ENCODE measurements at places on chromosomes 1 and 21.

DNA sequence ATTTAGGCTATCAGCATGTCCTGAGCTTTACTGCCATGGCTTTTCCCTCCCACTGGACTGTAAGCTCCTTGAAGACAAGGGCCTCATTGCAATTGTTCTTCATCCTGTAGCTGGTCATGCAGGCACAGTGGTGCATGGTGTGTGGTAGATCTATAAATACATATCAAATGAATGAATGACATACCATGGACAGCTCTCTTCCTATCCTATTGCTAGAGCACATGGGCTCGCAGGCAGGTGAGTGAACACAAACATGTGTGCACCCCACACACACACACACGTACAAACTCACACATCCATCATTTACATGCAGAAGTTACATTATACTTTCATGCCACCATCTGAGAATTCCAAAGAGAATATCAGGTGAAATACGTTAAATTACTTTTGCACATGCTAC is 172.9 kb upstream of the RUNX1 start:
- no peak for DNase-seq

DNA sequence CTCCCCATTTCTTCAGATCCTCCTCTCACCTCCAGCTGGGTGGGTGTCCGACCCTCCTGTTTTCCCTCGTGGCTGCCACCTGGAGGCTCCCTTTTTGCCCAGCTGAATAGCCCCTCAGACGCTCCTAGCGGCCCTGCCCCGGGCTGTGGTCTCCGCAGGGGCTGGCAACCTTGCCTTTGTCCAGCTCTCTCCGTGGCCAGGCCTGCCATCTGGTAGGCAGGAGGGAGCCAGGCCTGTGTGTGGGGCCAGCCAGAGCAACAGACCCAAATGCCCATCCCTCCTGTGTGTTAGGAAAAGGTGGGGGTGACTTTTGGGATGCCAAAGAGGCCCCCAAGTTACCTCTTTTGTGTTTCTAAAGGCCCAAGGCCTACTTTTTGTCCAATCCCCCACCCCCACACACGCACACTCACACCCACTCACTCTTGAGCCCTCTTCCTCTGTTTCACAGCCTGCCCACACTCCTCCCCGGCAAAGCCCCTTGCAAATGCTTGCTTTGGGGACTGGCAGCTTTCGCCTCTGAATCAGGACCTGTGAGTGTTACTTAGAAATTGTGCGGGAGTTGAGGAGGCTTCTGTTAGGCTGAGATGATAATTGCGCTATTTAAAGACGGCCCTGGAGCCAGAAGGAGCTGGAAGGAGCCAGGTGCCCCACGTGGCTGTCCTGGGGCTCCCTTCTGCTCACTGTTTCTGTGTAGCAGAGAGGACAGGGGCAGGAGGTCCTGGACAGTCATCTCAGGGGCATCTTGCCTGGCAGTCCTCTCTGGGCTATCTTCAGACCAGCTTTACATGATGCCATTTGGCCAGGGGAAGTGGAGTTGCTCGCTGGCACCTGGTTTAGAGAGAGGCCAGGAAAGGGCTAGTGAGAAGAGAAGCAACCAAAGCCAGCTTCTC is 9.1 kb downstream of the PPFIA4 start:
- DNase-seq: no peak

- DNase-seq: no peak
Measured at GRCh38 chr1:37393173-37394120, 80.9 kb upstream of the ZC3H12A start.

- no peak for DNase-seq
Measured at GRCh38 chr1:179082999-179083335, 1.1 kb downstream of the TOR3A start.

DNA sequence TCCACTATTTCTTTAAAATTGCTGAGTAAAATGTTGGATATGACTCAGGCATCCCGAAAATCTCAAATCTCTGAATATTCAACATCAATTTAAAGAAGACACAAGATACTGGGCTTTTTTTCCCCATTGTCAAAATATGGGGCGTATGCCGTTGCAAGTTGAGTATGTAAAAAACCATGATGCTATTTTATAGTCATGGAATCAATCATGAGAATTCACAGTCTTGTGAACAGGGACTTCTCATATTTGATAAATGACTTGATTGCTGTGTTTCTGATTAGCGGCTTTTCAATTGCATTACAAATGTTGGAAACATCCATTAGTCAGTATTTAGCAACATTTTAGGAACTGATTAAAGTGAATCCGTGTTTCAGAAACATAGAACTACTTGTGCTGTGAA is 45.3 kb downstream of the SETD4 start:
- no peak for DNase-seq

DNA sequence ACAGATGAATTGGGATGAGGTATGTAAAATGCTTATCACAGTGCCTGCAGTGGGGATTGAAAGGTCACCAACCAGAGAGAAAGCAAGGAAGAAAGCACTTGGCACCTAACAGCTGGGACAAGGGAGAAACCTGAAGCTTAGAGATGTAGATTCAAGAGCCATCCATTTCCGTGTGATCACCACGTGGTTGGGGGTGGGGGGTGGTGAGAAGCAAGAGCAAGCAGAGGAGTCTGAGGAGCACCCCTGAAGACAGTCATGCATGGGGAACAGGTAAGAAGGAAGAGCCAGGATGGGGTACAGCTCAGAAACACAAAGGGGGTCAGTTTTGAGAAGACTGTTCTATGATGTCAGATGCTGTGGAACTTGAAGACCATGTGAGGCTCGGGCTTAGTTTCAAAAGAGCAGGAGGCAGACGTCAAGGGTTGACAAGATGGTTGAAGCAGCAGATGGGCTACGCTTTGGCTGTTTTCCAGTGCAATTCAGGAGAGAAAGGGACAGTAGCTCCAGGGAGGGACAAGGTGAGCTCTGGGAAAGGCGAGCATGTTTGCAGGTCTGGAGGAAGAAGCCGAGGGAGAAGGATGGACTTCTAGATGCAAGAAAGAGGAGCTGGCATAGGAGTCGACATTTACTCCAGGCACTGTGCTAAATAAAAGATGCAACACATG is 17.4 kb downstream of the KANK4 start:
- DNase-seq: no peak

DNA sequence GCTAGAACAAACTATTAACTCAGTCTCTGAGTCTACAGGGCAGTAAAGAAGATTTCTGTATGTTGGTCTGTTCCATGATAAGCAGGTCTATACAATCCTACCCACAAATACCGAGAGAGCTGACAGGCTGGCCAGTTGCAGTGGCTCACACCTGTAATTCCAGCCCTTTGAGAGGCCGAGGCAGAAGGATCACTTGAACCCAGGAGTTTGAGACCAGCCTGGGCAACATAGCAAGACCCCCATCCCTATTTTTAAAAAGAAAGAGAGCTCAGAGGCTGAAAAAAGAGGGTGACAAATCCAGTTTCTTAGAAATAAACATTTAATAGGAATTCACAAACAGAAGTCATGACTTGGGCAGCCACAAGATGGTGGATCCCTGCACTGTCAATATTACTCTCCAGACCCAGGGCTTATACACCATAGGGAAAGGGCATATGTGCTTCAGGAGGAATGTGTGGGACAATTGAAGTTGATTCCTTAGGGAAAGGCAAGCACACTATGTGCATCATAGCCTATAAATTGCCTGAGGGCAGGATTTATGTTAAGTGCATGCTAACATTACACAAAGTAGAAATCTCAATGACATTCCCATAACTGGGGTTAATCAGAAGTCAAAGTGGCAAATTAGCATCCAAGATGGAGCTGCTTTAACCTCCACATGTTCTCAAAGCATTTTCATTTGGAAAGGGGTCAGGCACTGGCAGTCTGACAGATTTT is 66.8 kb downstream of the SLC16A1 start:
- no peak for DNase-seq

- no peak for DNase-seq
Measured at GRCh38 chr1:163761898-163762297, 440.1 kb downstream of the NUF2 start.

- no peak for DNase-seq
Measured at GRCh38 chr1:236407059-236407458, 13.0 kb downstream of the EDARADD start.

DNA sequence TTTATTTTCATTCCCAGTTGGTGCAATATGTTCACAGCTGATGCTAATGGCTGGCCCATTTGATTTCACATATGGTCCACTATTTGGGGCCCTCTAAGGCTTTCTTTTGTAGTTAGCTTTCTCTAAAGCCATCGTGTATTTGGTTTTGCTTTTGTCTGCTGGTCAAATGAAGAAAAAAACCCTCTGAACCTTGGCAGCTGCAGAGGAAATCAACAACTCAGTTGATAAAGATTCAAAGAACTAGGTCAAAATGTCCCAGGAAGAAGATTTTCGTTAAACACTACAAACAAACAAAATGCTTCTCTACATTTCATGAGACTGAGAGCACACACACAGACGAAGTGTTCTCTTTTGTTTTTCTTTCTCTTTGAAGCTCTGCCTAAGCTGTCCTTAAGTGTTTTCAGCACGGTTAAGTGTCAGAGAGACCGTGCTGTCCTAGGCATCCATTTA is 655.0 kb downstream of the RWDD3 start:
- no peak for DNase-seq

DNA sequence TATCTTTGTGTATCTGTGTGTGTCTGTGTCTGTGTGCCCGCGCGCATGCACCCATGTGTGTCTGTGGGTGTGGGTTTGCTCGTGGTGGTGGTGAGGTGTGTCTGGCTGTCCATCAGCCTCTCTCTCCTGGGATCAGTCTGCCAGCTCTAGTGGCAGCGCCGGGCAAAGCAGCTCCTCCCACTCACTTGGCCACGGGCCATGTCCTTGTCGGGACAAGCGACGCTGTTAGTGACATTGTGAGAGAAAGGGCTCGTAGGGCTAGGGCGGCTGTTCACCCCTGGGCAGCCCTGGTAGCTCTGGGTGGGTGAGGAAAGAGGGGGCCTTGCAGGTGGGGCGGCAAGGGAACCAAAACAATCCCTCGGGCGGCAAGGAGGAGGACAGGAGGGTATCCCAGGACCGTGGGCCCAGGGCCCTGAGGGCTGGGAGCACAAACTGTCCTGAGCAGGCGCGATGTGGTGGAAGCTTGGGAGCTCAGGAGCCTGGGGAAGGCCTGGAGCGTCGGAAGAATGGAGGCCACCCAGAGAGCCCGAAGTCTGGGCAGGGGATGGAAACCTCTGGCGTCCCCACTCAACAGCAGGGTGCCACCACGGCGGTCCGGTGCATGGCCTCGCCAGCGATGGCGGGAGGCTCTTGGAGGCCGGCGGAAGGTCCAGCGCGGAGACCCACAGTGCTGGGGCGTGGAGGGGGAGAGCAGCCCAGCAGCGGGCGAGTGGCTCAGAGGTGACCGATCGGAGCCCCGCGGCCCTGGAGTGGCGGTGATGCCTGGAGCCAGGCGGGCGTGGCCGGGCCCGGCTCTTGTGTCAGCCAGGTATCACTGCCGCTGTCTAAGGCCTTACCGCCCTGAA is 140.5 kb downstream of the LIPI start:
- no peak for DNase-seq

DNA sequence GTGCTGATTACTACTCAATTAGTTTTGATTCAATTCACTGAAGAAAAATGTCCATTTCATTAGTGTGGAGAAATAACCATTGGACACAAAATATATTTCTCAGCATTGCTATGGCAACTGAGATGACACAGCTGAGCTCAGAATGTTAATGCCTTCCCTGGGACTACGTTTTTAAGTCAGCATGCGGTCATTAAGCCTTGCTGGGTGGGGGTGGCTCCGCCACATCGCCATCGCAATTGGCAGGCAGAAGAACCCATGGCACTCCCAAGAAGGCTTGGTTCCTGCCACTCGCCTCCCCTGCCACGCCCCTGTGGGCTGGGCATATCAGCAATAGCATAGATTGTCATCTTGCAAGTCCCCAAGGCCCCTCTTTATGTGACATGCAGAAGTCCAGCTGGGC is 256.7 kb upstream of the CAMK1G start:
- no peak for DNase-seq

DNA sequence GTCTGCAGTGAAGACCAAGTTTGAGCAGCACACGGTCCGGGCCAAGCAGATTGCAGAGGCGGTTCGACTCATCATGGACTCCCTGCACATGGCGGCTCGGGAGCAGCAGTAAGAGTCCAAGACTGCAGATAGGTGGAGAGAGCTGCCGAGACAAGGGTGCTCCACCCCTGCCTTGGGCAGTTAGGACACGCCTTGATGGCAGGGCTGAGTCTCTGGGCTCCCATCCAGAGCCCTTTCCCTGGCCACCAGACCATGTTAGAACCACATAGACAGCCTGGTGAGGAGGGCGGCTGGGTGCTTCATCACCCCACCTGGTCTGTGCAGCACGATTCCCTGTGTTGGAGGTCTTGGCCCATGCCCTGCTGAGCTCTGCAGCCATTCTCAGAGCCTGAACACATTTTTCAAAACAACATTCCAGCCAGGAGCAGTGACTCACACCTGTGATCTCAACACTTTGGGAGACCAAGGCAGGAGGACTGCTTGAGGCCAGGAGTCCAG is 17.3 kb upstream of the MIIP start:
- DNase-seq: no peak

- no peak for DNase-seq
Measured at GRCh38 chr1:156153362-156153761, at the start of gene SEMA4A. TSS of gene SEMA4A (plus strand) at chr1:156153585. CDS start at chr1:156154579, 994 bp downstream.

GRCh38 chr21:42171091-42172053 is 47.6 kb upstream of the ABCG1 start:
- DNase-seq: no peak

DNA sequence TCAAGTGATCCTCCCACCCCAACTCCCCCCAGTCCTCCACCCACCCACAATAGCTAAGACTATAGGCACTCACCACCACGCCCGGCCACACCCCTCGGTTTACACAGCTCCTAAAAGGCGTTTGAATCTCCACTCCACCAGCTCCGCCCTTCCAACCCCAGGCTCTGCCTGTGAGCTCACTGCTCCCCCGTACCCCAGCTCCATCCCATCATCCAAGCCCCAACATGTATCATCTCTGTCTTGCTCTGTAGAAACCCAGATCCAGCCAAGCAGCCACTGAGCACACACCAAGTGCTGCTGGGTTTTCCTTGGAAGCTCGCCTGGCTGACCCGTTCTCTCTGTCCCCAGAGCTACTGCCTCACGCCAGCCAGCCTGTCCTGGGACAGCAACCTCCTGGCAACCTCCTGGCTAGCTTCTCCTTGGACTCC is 12.0 kb upstream of the S100A2 start:
- DNase-seq: no peak

DNA sequence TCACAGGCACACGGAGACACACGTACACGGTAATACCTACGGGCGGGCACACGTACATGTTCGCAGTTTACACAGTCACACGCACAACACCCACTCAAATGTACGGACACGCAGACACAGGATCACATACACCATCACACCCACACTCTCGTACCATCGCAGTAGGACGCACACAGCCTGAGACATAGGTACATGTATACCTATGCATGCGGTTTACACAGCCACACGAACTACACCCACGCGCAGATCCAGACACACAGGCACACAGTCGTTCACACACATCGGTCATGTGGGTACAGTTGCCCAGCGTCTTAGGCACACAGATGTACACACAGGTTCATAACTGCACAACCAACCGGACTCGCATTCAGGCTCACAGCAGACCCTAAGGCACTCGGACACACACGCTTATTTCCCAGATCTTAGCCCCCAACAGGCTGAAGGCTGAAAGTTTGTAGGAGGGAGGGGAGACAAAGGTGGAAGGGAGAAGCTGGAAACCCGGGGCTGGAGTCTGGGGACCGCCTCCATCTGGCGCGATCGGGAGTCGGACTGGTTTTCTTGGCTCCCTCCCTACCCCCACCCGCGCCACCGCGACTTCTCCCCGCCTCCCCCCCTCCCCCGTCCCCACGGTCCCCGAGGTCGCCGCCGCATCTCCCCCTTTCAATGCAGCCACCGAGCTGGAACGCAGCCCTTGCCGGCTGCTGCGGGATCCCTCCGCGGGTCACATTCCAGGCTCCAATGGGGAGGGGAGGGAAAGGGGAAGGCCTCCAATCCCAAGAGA is 51.9 kb upstream of the SYNC start:
- DNase-seq: no peak
